NCI-H2081 treated with DMSO at 0.1 percent for 48 hours (cell line): ENCODE measurements at places on chromosomes 13 and 19.

DNA sequence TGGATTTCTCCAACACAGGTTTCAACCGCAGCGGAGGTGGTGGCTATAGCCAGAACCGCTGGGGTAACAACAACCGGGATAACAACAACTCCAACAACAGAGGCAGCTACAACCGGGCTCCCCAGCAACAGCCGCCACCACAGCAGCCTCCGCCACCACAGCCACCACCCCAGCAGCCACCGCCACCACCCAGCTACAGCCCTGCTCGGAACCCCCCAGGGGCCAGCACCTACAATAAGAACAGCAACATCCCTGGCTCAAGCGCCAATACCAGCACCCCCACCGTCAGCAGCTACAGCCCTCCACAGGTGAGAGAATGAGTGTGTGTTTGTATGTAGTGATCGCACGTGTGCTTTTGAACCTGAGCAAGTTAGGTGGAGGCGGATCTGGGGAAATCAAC is 6.0 kb upstream of the CCDC97 start:
- DNase-seq: no peak

- DNase-seq: no peak
Measured at GRCh38 chr13:42623916-42624315, 50.0 kb downstream of the TNFSF11 start.

GRCh38 chr19:42344336-42344893 is 19.0 kb downstream of the MEGF8 start:
- no peak for DNase-seq

- DNase-seq: no peak
Measured at GRCh38 chr19:48158210-48158790, 11.8 kb downstream of the LIG1 start.

GRCh38 chr13:53351021-53351420 is 322.4 kb downstream of the OLFM4 start:
- no peak for DNase-seq

DNA sequence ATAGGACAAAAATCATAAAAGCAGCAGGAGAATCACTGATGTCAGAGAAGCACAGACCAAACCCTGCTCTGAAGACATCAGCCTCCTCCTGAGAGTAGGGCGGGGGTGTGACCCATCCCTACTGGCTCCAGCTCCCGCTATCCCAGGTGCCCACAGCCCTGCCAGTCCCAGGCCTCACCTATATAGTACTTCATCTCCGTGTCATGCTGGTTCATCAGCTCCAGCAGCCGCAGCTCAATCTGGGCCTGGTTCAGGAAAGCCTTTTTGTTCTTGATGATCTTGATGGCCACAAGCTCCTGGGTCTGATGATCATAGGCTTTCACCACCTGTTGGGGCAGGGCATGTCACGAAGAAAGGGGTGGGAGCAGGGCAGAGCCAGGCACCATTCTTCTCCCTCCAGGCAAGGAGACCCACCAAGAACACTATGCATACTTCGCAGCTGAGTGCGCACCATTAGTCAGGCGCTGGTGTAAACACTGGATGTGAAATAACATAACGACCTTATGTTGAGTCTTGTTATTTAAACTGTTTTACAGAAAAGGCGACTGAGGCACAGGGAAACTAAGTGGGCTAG is 4.2 kb downstream of the DYRK1B start:
- no peak for DNase-seq

GRCh38 chr13:66461021-66461420 is 769.1 kb downstream of the PCDH9 start:
- DNase-seq: no peak

DNA sequence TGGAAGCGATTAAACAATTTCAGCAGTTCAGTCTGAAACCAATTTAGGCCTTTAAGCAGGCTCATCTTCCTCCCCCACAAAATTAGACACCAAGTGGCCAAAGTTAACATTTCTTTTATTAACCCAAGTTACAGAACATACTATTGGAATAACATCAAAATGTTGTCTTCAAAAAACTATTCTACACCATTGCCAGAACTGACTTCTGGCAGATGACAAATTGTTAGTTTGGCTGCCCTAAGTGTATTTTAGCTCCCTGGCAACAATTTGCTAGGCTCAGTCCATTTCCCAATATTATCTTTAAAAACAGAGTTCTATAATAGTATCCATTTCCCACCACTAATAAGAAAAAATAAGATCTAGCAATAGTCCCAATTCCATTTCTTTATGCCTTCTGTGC is 107.8 kb downstream of the SGCG start:
- no peak for DNase-seq

DNA sequence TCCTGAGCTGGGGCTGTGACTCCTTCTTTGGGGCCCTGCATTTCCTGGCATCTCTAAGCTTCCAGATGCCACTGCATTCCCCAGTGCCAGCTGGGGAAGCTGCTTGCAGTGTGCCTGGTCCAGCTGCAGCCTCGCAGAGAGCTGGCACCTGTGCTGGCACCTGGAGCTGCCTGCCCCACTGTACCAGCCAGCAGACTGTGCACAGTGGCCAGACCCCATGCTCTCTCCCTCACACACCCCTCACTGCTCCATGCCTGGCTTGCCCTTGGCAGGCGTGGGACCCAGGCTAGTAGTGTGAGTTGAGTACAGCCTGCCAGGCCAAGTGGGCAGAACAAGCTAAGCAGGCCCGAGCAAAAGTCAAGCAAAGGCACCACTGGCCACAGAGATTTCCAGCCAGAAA is 327.5 kb downstream of the NDFIP2 start:
- no peak for DNase-seq

GRCh38 chr19:8108560-8109445 is 40.6 kb downstream of the FBN3 start:
- DNase-seq: no peak

- no peak for DNase-seq
Measured at GRCh38 chr19:5557691-5558090, 10.1 kb downstream of the TINCR start.

DNA sequence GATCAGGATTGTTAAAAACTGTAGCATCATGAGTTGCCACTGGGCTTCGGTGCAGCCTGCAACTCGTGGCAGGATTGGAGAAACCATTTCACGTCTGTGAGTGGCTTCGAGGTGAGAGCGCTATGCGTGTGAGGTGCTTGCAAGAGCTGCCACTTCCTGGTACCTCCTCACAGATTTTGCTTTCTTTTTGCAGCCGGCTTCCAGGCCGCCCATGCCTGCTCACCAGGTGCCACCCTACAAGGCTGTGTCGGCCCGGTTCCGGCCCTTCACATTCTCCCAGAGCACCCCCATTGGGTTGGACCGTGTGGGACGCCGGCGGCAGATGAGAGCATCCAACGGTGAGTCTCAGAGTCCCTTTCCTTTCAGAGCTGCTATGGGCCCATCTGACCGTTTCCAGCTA is 57.9 kb upstream of the C1QTNF9 start:
- DNase-seq: no peak

GRCh38 chr13:76804801-76805200 is 81.4 kb downstream of the KCTD12 start:
- DNase-seq: no peak

DNA sequence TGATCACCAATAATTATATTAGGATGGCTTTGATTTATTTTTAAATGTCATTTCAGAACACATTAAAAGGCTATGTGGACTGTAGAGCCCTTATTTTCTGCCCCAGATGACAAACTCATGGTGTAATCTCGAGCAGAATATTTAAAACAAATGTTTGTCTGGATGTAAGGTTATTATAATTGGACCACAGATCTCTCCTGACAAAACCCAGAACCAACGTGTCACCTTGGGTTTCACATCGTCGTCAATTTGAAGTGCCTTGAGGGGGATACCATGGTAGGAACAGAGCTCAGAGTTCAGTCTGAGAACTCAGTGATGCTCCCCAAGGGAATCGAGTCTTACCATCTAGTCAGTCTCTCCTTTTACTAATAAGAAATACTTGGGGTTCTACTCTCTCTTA is 2.8 kb downstream of the SACS start:
- DNase-seq: no peak

DNA sequence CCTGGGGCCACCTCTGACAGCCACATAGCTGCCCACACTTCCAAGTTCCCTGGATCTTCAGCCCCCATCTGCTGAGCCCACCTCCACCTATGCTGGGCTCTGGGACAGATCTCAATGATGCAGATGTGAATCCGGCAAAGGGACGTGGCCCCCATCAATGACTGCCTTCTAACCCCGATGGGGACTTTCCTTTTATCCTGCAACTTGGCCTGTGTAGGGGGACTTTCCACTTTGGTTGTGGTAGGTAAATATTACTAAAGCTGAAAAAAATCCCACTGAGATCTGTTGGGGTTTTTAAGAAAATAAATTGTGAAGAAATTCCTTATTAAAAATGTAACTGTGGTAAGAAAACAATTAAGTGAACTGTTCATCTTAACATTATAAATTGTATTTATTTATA is 20.8 kb upstream of the ASPDH start:
- DNase-seq: no peak

DNA sequence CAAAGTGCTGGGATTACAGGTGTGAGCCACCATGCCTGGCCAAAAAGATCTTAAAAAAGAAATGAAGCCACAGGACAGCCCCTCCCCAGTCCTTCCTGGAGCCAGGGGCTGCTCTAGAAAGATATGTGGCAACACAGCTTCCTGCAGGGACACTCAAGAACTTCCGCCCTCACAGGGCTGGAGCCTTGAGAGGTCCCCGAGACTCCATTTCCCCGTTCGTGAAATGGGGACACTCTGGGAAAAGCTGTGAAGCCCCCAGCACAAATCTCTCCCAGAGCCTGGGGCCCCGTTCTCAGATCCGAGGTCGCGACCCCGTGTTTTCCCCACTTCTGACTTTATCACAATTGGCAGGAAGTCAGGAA is 2.5 kb upstream of the GPX4 start:
- DNase-seq: no peak

GRCh38 chr13:45773236-45773635 is 71.1 kb downstream of the CBY2 start:
- DNase-seq: no peak

- DNase-seq: no peak
Measured at GRCh38 chr13:80097561-80097960, 243.4 kb downstream of the SPRY2 start.

DNA sequence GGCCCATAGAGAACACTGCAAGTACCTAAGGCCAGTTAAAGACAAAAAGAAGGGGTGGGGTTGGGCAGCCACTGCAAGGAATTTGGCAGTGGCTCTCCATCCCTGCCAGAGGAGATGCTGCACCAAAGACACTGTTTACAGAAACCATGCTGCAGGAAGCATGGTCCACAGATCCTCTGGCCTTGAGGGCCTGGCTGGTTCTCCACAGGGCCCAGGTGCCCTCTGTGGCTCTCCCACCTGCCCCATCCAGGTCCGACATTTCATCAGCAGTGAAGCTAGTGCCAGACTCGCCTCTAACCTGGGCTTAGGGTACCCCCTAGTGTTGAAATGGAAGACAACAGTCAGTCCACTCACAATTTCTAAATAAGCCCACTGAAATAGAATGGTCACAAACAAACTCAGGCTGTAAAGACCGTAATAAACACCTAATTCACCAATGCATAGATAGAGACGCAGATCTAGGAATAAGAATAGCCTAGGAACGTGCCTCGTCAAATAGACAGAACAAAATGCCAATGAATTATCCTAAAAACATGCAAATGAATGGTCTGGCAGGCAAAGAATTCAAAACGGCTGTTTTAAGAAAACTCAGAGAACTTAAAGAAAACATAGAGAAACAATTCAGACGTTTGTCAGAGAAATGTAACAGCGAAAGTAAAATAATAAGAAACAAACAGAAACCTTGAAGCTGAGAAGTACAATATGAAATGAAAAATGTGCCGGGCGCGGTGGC is 23.3 kb downstream of the LYPD4 start:
- peak; percentile 42 for DNase-seq

DNA sequence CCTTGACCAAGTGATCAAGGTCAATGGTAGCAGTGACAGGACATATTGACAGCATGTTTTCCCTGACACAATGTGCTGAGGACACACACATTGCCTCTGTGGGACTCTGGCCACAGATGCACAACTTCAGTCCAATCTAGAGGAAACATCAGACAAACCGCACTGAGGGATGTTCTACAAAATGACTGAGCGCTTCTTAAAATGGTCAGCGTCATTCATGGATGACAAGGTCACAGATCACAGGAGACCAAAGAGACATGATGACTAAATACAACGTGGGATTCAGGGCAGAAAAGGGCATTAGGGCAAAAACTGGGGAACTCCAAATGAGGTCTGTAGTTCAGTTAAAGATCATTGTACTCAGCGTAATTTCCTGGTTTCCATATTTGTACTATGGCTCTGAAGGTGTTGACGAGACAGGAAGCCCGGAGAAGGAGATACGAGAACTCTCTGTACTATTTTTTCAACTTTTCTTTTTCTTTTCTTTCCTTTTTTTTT is 20.6 kb downstream of the PBX4 start:
- DNase-seq: no peak

GRCh38 chr13:31100721-31101120 is 61.0 kb downstream of the HSPH1 start:
- DNase-seq: no peak

DNA sequence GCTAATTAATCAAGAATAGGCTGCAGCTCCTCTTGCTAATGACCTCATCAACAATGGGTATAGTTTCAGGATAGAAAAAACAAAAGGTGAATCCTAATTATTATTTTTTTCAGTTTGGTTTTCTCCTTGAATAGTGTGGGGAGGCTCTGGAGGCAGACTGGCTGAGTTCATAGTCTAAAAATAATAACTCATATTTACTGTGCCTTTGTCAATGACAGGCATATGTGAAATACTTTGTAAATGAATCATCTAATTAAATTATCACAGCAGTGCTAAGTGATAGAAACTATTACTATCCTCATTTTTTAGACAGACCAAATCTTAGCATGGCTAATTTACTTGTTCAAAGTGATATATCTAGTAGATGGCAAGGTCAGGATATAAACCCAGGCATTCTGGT is 1261.0 kb upstream of the SLC10A2 start:
- DNase-seq: no peak

DNA sequence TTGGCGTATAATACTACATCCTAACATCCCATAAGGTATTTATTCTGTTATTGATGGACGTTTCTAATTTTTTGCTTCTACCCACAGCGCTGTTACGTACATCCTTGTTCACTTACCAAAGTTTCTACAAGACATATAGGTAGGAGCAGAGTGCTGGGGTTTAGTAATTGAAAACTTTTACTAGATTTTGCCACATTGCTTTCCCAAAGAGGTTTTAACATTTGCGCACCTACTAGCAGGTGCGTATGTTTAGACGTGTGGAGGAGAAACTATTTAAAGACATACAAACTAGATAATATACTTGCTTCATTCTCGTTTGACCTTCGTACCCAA is 559 bp upstream of the RPL21 start:
- no peak for DNase-seq

- DNase-seq: no peak
Measured at GRCh38 chr19:49701271-49701786, 10.4 kb downstream of the CPT1C start.

DNA sequence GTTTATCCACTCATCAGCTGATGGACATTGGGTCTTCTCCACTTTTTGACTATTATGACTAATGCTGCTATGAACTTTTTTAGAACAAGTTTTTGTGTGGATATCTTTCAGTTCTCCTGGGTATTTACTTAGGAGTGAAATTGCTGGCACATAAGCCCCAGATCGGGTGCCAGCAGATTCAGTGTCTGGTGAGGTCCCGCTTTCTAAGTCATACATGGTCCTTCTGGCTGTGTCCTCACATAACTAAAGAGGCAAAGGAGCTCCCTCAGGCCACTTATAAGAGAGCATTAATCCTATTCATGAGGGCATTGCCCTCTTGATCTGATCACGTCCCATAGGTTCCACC is 600 bp upstream of the ZNF226 start:
- DNase-seq: no peak
